ENCODE measurements at places on chromosomes 5 and 9.

GRCh38 chr5:140220032-140220697, 45.2 kb downstream of the CYSTM1 start:
- no peak for DNase-seq

- no peak for DNase-seq
Observed at GRCh38 chr5:172659570-172659908, 18.5 kb downstream of the NEURL1B start.

DNA sequence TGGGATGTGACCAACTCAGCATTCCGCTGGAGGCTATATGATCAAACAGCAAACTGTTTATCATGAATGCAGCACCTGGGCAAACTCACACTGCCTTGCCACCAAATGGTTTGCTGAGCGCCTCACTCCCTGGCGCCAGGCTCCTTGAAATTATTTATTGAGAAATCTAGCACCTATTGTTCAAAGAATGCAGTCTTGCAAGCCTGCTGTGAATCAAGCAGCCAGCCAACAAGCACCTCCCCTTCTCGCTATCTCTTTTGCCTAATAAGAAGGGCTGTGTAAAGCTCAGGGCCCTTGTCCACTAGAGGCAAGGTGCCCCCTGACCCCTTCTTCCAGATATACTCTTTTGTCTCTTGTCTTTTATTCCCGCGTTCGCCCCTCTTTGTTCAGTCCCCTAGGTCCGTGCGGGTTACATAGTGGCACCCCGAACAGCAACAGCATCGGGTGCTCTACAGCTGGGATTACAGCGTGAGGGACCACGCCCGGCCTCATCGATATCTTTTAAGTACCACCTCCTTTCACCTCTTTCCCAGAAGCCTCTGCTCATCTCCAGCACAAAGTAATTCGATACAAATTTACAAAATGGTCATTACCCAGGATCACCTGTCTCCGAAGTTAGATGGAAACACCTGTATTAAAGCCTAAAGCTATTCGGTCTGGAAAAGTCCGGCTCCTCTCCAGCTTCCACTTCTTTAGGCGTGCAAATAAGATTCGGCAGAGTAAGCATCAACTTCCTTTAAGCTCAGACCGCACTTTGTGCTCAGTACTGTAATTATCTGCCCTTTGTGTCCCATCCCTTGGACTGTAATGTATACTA, 896 bp downstream of the RIGI start:
- DNase-seq, result no peak

DNA sequence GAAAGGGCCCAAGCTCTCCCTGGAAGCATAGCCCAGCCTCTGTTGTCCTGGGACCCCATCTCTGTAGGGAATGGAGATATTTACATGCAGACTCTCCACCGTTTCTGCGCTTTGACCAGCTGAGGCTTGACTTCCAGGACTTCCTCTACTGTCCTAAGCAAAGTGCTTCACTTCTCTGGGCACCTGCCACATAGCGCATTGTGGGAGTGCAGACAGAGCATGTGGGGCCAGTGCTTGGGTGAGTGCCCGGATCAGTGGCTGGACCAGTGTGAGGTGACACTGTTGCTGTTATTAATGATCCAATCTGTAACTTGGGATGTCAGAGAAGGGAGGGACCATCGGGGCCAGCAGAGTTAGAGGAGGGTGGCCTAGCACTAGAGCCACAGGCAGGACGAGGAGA, 10.5 kb downstream of the CXCL14 start:
- DNase-seq, result no peak

DNA sequence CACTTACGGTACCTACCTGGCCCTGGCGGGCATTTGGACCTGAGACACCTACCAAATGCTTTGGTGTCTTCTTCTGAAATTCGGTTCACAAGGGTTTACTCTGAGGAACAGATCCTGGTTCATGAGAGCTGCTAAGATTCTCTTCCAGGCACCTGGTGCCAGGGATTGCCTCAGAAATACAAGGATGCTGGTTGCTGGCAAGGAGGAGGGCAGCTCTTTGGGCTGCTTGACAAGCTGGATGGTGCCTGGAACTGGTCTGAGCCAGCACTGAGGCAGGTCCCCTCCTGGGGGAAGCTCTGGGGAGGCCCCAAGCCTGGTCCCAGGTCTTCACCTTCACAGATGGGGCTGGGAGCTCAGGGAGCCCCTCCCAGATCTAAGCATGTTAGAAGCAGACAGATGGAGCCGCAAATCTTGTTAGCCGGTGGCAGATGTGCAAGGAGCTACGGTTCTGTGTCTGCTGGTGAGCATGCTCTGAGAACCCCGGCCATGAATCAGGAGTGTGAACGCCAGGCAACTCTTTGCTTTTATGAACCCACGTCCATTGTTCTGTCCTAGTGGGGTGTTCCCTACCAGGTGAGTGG, 16.3 kb downstream of the FABP6 start:
- DNase-seq, result no peak

- DNase-seq, result no peak
Observed at GRCh38 chr9:13267743-13268142, 11.7 kb downstream of the MPDZ start.

DNA sequence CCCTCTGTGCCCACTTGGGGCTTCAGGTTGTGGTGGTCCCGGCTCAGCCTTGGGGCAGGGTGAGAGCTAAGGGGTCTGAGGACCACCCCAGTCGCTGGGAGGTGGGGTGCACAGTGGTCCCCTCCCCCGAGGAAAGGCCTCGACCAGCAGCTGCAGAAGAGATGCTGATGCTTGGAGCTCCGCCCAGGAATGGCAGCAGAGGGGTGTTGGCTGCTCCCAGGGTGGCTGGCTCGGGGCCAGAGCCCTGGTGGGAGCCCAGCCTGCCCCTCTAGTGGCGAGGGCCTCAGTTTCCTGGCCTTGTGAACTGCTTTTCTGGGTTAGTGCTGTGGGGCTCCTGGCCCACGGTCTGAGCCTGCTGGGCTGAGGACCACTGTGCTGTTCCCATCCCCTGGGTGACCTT, 1.2 kb downstream of the DIPK1B start:
- no peak for DNase-seq

DNA sequence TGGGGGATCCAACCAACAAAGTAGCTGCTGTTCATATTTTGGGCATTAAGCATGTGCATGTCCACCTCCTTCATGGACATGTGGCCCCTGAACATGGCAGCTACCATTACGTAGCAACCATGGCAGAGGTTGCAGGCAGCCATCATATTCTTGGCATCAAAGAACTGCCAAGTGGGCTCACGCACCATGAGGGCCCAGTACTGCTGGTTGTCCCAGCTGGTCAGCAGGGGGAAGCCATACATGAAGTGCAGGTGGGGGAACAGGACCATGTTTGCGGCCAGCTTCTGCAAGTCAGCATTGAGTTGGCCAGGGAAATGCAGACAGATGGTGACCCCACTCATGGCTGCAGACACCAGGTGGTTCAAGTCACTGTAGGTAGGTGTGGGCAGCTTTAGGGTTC, 9.5 kb downstream of the MTAP start:
- no peak for DNase-seq

DNA sequence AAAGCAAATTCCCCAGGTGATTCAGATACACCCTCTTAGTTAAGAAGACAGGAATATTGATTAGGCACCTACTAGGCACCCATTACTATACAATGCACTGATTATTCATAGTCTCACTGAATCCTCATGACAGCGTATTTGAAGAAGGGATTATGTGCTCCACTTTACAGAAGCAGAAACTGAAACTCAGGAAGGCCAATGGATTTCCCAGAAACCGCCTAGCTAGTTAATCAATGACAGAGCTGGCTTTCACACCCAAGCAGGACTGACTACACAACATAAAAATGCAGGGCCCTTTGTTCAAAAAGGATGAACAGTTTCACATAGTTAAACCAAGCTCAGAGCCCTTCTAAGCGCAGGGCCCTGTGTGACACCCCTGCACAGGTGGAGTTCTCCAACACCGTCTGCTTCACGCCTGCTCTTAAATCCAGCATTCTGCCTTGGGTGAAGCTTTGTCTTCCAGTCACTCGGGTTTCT, 117.3 kb downstream of the TTLL11 start:
- DNase-seq, result no peak

- no peak for DNase-seq
Observed at GRCh38 chr5:124519396-124519795, 227.0 kb downstream of the ZNF608 start.

DNA sequence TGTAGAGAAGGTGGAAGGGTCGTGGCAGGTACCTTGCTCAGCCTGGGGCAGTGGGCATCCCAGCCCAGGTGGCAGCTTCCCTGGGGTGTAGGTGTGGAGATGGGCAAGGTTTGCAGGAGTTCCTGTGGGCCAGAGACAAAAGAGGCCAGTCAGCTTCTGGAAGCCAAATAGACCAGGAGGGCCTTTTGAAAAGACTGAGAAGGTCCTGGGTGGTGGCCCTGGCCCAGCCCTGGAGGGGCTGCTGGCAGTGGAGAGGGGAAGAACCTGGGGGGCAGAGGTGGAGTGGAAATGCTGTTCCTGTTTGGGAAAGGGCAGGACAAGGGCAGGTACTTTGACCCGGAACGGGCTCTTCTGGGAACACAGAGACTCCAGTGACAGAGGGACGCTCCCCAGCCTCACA, 7.0 kb upstream of the IL3 start:
- no peak for DNase-seq

- DNase-seq, result no peak
Observed at GRCh38 chr5:176959051-176959450, 47.5 kb downstream of the UIMC1 start.

DNA sequence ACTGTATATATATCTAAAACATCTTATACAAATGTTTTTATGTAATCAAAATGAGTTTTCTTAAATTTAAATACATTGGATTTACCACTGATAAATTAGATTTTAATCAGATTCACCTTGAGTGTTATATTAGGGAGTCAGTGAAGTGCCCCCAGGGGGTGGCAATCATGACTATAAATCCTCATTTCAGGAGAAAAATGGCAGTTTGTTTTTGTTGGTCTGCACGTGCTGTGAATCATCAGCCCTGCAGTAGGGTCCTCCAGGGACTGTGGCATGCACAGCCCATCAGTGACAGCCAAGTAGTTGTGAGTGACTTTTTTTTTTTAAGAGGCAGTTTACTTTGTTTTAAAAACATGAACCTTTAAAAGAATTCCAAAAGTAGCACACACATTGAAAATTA, 65.2 kb downstream of the ZSWIM6 start:
- no peak for DNase-seq

DNA sequence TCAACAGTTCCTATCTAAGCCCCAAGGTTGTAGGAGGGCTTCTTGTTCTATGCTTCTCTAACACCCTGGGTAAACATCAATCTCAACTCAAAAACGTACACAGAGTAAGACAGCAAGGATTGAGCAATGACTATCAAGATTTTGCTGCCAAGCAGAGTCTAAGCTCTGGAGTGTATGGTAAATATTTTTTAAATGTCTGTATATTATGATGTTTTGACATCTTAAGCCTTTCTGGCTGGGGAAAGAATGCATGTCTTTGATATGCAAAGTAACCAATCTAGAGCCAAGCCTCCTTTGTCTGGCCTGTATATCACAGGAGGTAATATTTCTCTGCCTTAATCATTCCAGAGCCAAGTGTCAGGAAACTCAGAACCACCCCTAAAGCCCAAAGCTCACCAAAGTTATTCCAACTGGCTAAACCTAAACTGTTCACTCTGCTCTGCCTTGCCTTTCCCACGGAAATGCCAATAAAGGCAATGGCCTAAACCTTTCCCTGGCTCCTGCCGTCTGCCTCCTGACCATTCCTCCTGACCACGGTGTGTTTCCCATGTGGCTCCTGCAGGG, 45.2 kb downstream of the YIPF5 start:
- no peak for DNase-seq

DNA sequence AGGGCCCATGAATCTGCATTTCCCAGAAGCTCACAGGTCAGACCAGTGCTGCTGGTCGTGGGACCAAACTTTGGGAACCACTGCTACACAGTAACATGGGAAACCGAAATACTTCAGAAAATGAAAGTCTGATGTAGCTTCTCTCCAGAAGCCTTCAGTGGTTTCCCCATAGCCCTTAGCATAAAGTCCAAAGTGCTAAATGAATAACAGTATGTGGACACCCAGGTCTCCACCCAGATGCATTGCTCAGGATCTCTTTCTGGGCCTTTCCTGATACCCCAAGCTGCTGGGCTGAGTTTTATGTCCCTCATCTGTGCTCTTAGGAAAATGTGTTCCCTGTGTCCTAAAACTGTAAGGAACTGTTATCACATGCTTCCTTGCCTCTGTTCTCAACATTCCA, 100.4 kb downstream of the NFIB start:
- DNase-seq, result no peak

DNA sequence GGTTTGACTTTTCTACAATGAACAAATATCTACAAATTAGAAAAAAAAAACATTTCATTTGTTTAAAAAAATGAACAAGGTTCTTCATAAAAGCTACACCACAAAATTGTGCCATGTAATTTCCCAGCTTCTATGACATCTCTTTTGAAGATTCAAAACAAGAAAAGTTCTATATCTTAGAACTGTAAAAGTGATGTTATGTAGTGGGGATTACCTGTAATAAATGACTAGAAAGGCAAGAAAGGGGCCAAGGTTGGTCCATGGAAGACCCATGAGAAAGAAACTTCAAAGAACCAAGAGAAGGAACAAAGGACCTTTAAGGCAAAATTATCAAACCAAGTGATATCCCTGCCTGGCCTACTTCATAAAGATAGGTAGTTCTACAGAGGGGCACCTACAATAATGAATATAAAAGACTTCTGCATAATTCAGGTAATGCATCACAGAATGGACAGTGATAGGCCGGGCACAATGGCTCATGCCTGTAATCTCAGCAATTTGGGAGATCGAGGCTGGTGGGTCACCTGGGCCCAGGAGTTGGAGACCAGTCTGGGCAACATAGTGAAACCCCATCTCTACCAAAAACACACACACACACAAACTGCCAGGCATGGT, 7.6 kb downstream of the MLLT3 start:
- DNase-seq, result no peak
